ENCODE measurements at places on chromosomes 11 and 22.

GRCh38 chr11:110031171-110031570 lies 62.0 kb upstream of the ZC3H12C start:
- DNase-seq, result no peak

DNA sequence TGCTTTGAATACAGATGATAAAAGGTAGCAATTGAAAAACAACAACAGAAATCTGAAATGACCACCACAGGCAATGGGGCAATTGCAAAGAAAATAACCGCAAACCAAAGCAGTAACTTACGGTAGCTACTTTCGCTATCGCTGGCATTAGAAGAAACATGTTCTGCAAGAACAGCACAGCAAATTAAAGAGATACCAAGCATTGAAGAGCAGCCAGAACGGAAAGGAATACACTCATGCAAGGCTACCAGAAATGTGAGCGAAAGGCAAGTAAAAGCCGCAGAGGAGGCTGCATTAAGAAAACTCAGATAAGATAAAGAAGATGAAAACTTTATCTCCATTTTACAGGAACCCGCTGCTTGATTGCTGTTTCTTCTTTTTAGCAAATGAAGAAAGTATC lies 194.1 kb upstream of the CCDC90B start:
- DNase-seq, result no peak

DNA sequence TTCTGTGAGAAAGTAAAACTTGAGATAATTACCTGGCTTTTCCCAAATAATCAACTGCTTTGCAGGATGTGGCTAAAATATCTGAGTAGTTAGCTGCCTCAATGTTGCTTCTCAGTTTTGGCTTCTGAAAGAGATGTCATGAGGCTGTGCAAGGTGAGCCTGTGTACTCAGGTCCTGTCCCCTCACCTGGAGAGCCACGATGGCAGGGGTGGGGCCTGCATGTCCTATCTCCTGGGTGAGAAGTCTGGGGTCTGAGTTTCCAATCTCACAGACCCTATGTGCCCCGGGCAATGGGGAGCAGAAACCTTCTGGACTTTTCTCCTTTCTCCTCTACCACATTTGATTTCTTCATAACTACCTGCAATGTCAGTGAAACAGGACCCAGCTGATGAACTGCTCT lies 338.6 kb upstream of the B3GAT1 start:
- no peak for DNase-seq

DNA sequence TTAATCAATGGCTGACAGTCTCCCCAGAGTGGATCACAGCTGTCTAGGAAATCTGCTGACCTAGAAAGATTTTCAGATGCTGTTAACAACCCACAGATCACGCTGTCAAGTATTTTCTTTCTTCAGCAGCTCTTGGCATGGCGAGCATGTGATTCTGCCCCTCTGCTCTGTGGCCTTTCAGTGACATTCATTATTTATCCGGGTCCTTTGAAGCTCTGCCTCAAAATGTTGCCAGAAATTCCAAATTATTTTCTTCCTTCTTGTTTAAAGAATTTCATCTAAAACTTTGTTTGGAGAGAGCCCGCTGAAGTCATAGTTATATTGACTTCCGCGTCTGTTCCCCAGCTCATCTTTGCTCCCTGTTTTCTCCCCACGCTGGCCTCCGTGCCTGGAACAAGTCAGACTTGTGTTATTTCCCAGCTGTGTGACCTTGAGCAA lies 134.1 kb downstream of the COMMD9 start:
- no peak for DNase-seq

GRCh38 chr11:127996825-127997224 lies 590.5 kb downstream of the ETS1 start:
- no peak for DNase-seq

DNA sequence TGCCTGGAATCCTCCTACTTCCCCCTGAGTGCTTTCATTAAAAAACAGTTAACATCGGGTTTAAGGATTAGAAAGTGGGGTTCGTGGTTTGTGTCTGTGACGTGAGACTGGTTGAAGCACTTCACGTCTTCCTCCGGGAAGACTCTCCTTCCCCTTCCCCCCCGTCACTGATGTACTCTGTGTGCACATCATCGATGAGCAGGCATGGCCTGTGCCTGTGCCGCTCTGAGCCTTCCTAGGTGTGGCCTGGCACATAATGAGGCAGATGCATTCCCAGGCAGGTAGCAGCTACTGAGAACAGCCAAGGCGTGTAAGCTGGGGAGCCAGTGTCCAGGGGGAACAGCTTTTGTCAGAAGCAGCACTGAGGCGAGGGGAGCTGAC lies 93.8 kb downstream of the BCR start:
- DNase-seq, result no peak

DNA sequence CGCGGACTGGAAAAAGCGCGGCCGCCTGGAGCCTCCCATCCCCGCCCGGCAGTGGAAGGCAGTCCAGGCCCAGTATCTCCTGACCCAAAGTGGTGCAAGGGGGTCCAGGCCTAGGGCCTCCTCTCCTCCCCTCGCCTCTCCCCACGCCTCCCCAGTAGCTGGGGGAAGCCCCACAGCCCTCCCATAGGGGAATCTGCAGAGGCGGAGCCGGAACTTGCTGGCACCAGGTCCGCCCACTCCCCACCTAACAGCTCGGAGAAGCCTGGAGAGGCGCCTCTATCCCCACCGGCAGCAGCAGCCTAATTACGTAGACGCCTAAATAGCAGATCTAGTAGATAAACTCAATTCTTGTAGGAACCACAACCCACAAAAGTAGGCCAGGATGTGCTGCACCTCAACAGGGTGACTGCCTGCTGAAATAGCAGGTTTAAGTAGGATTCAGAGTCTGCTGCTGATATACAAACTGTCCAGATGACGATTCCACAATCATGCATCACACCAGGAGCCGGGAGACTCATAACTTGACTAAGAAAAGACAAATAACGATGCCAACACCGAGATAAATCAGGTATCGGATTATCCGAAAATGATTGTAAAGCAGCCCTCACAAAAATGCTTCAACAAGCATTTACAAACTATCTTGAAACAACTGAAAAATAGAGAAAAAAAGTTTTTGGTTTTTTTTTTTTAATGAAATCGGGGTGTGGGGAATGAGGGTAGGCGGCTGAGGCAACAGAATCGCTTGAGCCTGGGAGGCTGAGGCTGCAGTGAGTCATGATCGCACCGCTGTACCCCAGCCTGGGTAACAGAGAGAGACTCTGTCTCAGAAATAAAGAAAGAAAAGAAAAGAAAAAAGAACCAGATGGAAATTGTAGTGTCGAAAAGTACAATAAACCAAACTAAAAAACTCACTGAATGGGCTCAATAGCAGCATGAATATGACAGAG lies 11.4 kb upstream of the BRD1 start:
- peak; percentile 81 for DNase-seq

- DNase-seq, result no peak
These were observed 1.8 kb downstream of the SLC22A9 start for GRCh38 chr11:63371396-63371795.

GRCh38 chr11:59283825-59284772 lies 71.4 kb upstream of the MPEG1 start:
- DNase-seq, result peak; percentile 24

- no peak for DNase-seq
These were observed 254.1 kb downstream of the NTM start for GRCh38 chr11:131624531-131624930.

DNA sequence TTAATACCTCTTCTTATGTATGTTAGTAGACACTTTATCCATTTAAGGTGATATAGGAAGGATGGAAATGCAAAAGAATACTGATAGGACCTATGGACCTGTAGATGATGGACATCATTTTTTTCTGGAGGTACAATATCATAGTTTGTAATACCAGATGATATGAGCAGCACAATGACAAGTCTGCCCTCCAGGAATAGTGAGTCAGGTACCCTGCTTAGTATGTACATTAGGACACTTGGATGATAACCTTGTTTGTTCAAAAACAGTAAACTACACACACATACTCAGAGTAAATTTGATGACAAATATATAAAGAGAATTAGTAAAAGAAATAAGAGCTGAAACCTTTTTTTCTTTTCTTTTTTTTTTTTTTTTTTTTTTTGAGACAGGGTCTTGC lies 58.7 kb upstream of the B3GNT6 start:
- DNase-seq, result no peak

DNA sequence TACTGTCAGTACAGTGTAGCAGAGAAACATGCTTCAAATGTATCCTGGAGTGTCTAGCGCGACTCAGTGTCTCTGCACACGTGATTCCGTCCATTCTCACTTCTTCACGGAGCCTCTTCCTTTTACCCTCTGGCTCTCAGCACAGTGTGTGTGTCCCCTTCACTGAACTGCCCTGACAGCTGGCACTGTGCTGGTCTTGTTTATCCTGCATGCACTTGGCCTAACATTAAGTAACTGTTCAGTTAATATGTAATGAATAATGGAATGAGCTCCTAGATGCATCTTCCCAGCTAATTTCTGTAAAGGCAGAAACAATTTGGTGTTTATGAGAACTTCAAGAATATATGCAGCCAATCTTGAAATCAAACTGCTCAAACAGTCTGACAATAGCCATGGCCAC lies 44.4 kb downstream of the KMT5B start:
- no peak for DNase-seq

- DNase-seq, result no peak
These were observed 781.0 kb downstream of the TBC1D22A start for GRCh38 chr22:47543447-47543846.

- no peak for DNase-seq
These were observed 126.7 kb upstream of the RCN1 start for GRCh38 chr11:31964181-31964580.

DNA sequence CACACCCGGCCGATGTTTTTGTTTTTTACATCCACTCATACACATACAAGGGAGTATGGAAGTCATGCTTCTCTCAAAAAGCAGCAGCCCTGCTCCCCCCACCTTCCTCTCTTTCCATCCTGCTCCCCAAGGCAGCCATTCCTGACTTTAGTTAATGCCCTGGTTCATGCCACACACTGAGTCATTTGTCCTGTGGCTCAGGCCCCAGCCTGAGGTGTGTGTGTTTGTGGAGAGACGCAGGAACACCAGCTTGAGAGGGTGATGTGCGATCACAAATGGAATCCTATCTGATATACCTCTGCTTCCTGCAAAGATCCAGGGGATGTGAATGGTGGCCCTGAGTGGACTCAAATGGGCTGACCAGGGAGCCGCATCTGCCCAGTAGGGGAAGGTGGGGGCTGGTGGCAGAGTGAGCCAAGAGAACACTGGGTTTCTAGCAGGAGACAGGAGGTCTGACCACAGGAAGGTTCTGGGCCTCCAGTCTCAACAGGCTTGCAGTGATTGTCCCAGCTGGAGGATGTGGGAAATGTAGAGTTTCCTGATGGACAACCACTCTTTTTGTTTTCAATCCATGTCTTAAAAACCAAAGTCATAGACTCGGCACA lies 86.7 kb downstream of the OSBP2 start:
- DNase-seq, result no peak

- no peak for DNase-seq
These were observed 12.2 kb downstream of the ATG16L2 start for GRCh38 chr11:72826191-72826941.

GRCh38 chr11:13223112-13223511 lies 54.5 kb upstream of the BMAL1 start:
- DNase-seq, result no peak

GRCh38 chr22:22342697-22343580 lies 98.4 kb downstream of the VPREB1 start:
- peak; percentile 71 for DNase-seq

DNA sequence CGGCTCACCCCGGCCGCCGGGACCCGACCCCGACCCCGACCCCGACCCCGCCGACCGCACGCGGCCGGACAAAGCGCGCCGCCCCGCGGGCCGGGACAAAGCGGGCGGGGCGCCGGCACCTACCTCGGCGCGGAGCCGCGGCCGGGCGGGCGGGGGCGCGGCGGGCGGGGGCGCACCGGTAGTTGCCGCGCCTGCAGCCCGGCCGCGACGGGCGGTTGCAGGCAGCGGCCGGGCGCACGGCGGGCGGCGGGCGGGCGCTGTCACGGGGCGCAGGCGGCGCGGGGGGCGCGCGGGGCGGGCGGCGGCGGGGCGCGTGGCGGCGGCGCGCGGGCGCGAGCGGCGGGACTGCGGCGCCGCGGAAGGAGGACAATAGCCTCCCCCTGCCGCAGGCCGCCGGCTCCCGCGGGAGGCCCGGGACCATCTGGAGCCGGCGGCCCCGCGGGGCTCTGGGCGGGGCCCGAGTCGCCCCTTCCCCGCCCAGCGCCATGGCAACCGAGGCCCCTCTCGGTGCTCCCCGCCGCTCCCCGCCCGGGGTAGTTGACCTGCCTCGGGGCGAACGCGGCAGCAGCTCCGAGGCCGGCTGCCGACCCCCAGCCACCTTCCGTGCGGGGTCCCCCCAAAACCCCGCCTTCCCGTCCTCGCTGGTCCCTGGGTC lies 851 bp downstream of the SPTBN2 start:
- no peak for DNase-seq

- no peak for DNase-seq
These were observed 9.4 kb downstream of the AIP start for GRCh38 chr11:67492069-67492727.

DNA sequence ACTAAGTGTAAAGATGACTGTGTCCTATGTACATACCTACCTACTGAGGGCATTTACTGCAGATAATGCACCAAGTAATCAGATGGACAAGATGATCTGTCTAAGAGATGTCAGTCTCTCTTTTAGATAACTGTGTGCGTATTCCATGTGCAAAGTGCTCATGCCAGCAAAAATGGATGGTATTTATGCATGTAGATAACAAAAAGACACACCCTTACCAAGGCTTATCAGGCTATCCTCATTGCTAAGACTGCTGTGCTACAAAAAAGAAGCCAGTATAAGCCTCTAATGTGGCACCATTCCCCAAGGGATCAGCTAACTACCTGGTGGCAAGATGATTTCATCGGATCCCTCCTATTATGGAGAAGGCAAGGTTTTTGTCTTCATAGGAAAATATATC lies 34.3 kb upstream of the CD44 start:
- DNase-seq, result no peak

DNA sequence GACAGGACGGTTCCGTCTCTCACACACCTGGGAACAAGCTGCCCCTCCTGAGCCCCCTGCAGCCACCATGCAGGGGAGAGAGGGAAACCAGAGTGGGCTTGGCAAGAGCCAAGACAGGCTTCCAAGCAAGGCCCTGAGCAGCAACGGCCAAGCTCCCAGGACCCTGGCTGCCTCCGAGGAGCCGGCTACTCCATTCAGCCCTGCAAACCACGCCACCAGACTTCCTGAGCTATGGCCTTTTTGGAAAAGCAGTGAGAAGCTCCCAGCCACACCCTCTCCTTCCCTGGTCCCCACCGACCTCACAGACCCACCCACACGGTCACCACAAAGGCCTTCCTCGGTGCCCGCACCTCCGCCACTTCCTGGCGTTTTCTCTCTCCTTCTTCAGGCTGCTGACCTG lies 479.0 kb downstream of the BRD1 start:
- no peak for DNase-seq

Measured in activated T-cell treated with anti-CD3 and anti-CD28 coated beads for 4 hours (primary cell).